ENCODE measurements at places on chromosomes 7 and 10.

- no peak overlapping the region for H3K27ac ChIP-seq
- no peak for DNase-seq
- no peaks in the 10 kb centered on the region for H3K36me3 ChIP-seq
- H3K27me3 ChIP-seq: no peaks in the 10 kb centered on the region
These were observed 336.4 kb upstream of the PLXDC2 start for GRCh38 chr10:19479854-19480253.

GRCh38 chr10:33483816-33484190, 149.3 kb upstream of the NRP1 start:
- H3K4me1 ChIP-seq: peaks cover 3% of the 10 kb centered on the region
- no peak overlapping the region for H3K27ac ChIP-seq
- H3K27me3 ChIP-seq: no peaks in the 10 kb centered on the region
- H3K4me3 ChIP-seq: no peak overlapping the region
- DNase-seq: no peak

DNA sequence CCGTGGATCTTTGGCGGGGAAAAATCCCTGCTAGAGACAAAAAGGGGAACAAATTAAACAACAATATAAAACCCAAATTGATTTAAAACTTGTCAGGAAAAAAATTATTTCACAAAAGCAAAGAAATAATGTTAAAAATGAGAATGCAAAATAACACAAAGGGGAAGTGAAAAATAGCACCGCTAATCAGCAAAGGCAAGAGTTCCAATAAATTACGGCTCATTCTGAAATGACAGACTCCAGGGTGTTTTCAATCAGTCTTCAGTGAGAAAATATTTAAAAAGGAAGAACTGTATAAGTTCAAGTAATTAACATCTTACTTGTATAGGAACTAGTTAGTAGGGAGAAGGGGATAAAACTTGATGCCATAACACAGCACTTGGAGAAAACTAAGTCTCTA, 336.8 kb downstream of the LRRTM3 start:
- H3K36me3 ChIP-seq: no peaks in the 10 kb centered on the region
- no peak overlapping the region for H3K27ac ChIP-seq
- H3K27me3 ChIP-seq: peaks cover 40% of the 10 kb centered on the region
- no peak overlapping the region for H3K4me3 ChIP-seq

GRCh38 chr10:48520184-48520506, 84.7 kb downstream of the ARHGAP22 start:
- H3K27me3 ChIP-seq: peaks cover 27% of the 10 kb centered on the region
- no peak for DNase-seq
- H3K27ac ChIP-seq: no peak overlapping the region
- no peaks in the 10 kb centered on the region for H3K4me1 ChIP-seq
- H3K36me3 ChIP-seq: no peaks in the 10 kb centered on the region

- no peak overlapping the region for H3K4me3 ChIP-seq
- no peaks in the 10 kb centered on the region for H3K27me3 ChIP-seq
- no peak for DNase-seq
- no peaks in the 10 kb centered on the region for H3K36me3 ChIP-seq
- H3K27ac ChIP-seq: no peak overlapping the region
These were observed 11.2 kb upstream of the GSTK1 start for GRCh38 chr7:143252006-143252405.

- no peaks in the 10 kb centered on the region for H3K4me1 ChIP-seq
- DNase-seq: no peak
- no peaks in the 10 kb centered on the region for H3K27me3 ChIP-seq
These were observed 210.1 kb upstream of the STK17A start for GRCh38 chr7:43372676-43373355.

GRCh38 chr10:32959006-32959920, 1.2 kb upstream of the ITGB1 start:
- peaks cover 31% of the 10 kb centered on the region for H3K36me3 ChIP-seq
- peak overlapping the region; percentile 95 for H3K27ac ChIP-seq
- H3K27me3 ChIP-seq: no peaks in the 10 kb centered on the region
- peaks cover 36% of the 10 kb centered on the region for H3K4me1 ChIP-seq

DNA sequence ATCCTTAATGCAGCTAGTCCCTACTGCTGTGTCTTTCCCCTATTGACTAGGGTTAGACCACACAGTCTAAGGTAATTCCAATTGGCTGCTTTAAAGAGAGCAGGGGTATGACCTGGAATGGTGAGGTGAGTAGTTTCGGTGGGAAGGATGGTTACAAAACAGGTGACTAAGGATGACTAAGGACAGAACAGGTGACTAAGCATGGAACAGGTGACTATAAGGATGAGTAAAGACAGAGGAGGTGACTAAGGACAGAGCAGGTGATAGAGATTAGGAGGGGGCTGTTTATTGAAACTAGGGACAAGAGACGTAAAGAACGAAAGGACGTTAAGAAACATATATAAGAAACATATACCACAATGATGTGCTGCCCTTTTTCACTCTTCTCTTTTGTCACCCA, 145.1 kb upstream of the TMEM106B start:
- H3K36me3 ChIP-seq: no peaks in the 10 kb centered on the region
- DNase-seq: no peak
- H3K27ac ChIP-seq: no peak overlapping the region
- no peaks in the 10 kb centered on the region for H3K4me1 ChIP-seq
- no peaks in the 10 kb centered on the region for H3K27me3 ChIP-seq
- no peak overlapping the region for H3K4me3 ChIP-seq

GRCh38 chr7:23044581-23044980, 30.7 kb upstream of the HYCC1 start:
- no peaks in the 10 kb centered on the region for H3K27me3 ChIP-seq
- no peak overlapping the region for H3K4me3 ChIP-seq
- H3K4me1 ChIP-seq: no peaks in the 10 kb centered on the region

DNA sequence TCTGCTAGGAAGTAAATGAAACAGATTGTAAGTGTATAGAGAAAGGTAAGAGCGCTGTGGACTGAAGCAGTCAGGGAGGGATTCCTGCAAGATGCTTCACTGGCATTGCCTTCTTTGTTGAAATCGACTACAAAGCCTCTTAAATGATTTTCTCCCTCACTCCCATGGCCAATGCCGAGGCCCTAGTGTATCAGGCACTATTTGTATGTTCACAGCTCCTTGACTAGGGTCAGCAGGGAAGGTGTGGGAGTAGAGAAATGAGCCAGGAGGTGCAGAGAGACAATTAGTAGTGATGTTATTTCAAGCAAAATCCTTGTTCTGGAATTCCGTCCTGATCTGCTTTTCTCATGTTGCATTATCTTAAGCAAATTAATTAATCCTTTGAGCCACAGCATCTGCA, 22.9 kb upstream of the DUSP5 start:
- no peak overlapping the region for H3K27ac ChIP-seq
- no peaks in the 10 kb centered on the region for H3K4me1 ChIP-seq
- no peak overlapping the region for H3K4me3 ChIP-seq
- DNase-seq: no peak

- no peak overlapping the region for H3K27ac ChIP-seq
- no peaks in the 10 kb centered on the region for H3K4me1 ChIP-seq
- H3K4me3 ChIP-seq: no peak overlapping the region
- DNase-seq: peak; percentile 10
- no peaks in the 10 kb centered on the region for H3K27me3 ChIP-seq
These were observed 7.5 kb upstream of the RBP3 start for GRCh38 chr10:47340608-47341170.

DNA sequence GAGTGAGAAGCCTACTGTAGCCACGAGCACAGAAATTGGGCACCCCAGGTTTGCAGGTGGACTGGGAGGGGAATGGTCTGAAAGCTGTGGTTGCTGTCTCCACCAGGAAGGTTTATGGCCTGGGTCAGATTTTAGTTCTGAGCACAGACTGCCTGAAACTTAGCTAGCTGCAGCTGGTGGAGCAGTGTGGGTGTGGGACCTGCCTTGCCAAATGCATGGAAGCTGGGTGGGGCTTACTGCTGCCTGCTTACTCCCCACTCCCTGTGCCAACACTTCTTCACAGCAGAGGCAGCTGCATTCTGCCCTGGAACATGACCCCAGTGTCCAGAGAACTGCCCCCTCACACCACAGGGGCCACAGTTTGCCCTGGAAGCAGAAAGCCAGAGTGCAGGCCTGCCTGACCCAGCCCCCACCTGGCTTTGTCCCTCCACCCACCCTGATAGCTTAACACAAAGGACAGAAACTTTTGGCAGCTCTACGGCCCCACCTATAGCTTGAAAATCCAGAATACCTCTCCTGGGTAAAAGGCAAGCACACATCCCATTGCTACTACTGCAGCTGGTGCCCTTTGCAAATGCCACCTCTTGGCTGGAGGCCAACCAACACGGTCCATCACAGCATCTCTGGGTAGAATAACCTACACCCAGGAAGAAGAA, 281.6 kb downstream of the AGMO start:
- H3K27me3 ChIP-seq: no peaks in the 10 kb centered on the region
- no peaks in the 10 kb centered on the region for H3K4me1 ChIP-seq
- DNase-seq: no peak
- H3K27ac ChIP-seq: no peak overlapping the region

DNA sequence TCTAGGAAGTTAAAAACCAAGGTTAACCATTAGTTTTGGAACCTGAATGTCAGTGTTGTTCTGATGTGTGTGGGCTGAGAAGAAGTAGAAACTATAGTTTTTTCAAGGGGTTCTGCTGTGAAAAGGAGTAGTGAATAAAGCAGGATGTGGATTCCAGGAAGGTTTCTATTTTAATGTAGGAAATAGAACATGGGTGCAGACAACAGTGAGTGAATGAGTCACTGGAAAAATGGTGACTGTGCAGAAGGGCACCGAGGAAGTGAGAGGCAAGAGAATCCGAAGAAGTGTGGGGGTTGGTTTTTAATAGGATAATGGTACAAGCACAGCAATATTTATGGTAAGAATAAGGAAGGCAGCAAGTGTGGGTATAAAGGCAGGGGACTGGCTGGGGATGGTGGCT, 120.4 kb downstream of the ARHGAP21 start:
- no peak overlapping the region for H3K4me3 ChIP-seq
- DNase-seq: no peak
- peak overlapping the region; percentile 18 for H3K27ac ChIP-seq
- no peaks in the 10 kb centered on the region for H3K27me3 ChIP-seq

DNA sequence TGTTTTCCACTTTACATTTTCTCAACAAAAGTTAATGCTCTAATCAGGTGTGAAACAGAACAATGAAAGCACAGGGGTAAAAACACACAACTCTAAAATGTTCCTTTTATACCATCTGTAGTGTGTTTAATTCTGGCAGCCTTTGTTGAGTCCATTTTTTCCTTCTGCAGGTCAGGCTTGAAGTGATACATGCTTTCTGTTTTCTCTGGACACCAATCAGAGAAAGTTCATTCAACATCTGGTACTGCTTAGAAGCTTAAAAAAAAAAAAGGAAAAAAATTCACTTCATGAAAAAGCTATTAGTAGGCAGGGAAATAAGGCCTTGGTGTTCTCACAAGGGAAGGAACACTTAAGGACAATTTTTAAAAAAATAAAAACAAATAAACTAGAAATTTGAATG, 231.3 kb upstream of the RHOBTB1 start:
- H3K27ac ChIP-seq: no peak overlapping the region
- DNase-seq: no peak
- H3K4me3 ChIP-seq: no peak overlapping the region
- H3K27me3 ChIP-seq: no peaks in the 10 kb centered on the region
- no peaks in the 10 kb centered on the region for H3K4me1 ChIP-seq

- H3K27ac ChIP-seq: no peak overlapping the region
- no peak for DNase-seq
- no peaks in the 10 kb centered on the region for H3K27me3 ChIP-seq
- H3K4me3 ChIP-seq: no peak overlapping the region
- no peaks in the 10 kb centered on the region for H3K36me3 ChIP-seq
- peaks cover 2% of the 10 kb centered on the region for H3K4me1 ChIP-seq
These were observed 562.8 kb downstream of the SUGCT start for GRCh38 chr7:40697653-40698052.

- no peak overlapping the region for H3K27ac ChIP-seq
- no peaks in the 10 kb centered on the region for H3K27me3 ChIP-seq
- DNase-seq: no peak
- H3K4me3 ChIP-seq: no peak overlapping the region
- H3K4me1 ChIP-seq: peaks cover 23% of the 10 kb centered on the region
These were observed 179.1 kb downstream of the TCF7L2 start for GRCh38 chr10:113129117-113129516.

- no peak overlapping the region for H3K4me3 ChIP-seq
- H3K36me3 ChIP-seq: no peaks in the 10 kb centered on the region
- no peaks in the 10 kb centered on the region for H3K27me3 ChIP-seq
- H3K4me1 ChIP-seq: no peaks in the 10 kb centered on the region
- H3K27ac ChIP-seq: no peak overlapping the region
These were observed 206.7 kb upstream of the KCTD7 start for GRCh38 chr7:66421830-66422475.

DNA sequence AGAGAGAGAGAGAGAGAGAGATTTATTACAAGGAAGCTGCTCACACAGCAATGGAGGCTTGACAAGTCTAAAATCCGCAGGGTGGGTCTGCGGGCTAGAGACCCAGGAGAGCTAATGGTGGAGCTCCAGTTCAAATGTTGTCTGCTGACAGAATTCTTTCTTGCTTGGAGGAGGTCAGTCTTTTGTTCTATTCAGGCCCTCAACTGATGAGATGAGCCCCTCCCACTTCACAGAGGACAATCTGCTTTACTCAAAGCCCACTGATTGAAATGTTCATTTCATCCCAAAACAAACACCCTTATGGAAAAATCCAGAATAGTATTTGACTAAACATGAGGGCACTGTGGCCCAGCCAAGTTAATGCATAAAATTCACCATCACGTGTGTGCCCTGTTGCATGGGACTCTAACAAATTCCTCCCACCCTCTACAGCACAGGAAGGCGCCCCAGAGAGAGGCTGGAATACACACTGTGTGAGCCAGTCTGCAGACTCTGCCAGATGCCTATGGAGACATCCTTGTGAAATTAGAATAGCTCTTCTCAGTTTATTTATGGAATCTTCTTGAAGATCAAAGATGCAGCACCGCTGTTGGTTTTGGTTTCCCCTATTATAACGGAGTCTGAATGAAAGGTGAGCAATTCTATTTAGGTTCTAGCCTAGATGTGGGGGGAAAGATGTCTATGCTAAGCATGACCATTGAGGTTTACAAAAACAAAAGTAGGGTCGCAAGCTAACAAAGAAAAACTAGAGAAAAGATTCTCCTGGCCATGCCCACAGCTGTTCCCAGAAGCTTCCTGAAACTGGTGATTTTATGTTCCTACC, 123.0 kb upstream of the SFMBT2 start:
- DNase-seq: no peak
- H3K4me3 ChIP-seq: no peak overlapping the region
- H3K4me1 ChIP-seq: no peaks in the 10 kb centered on the region
- H3K36me3 ChIP-seq: no peaks in the 10 kb centered on the region

GRCh38 chr7:35828817-35829216, 28.0 kb downstream of the SEPTIN7 start:
- no peak overlapping the region for H3K4me3 ChIP-seq
- H3K36me3 ChIP-seq: peaks cover 28% of the 10 kb centered on the region
- peak overlapping the region; percentile 76 for H3K27ac ChIP-seq
- H3K27me3 ChIP-seq: no peaks in the 10 kb centered on the region
- no peak for DNase-seq

DNA sequence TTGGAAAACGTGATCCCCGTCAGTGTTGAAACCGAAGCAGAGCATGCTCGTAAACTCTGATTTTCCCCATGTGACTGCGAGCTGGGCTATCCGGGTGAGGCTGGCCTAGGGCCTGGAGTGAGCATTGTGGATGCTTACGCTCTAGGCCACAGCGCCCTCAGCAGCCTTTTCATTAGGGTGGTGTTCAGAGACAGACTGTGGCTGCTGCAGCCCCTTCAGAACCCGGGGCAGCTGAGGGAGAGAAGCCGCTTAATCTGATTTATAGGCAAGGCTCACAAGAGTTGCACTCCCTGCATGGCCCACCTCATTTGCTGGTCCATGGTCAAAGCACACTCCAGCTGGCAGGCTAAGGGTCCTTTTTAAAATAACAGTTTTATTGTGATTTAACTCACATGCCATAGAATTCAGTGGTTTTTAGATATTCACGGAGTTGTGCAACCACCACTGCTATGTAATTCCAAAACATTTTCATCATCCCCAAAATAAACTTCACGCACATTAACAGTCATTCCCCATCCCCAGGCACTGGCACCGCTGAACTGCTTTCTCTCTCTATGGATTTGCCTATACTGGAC, 72.5 kb downstream of the SYPL1 start:
- no peaks in the 10 kb centered on the region for H3K27me3 ChIP-seq
- no peak overlapping the region for H3K4me3 ChIP-seq
- no peaks in the 10 kb centered on the region for H3K4me1 ChIP-seq
- no peaks in the 10 kb centered on the region for H3K36me3 ChIP-seq
- no peak for DNase-seq
